Uterine smooth muscle cell (primary cell): ENCODE measurements at places on chromosomes 7 and 10. TPM values are rescaled to one million over a fixed set of nuclear protein-coding genes. Genes with fewer than 3 reads are reported as not detected.

TAS2R4 gene
- 0.55 and 1.1 TPM in 2 replicates for total RNA-seq

SLC26A5 gene
- total RNA-seq: not detected in 2 replicates

GRID2IP gene
- total RNA-seq: not detected in 2 replicates

GPNMB gene
- 145 and 280 TPM in 2 replicates for total RNA-seq

CYTH3 gene
- 19.9 and 25.0 TPM in 2 replicates for total RNA-seq

TSPAN13 gene
- 7.6 and 9.7 TPM in 2 replicates for total RNA-seq

TWNK gene
- 8.0 and 9.0 TPM in 2 replicates for total RNA-seq

MEOX2 gene
- under 0.01 TPM in 2 replicates for total RNA-seq

PGAM2 gene
- 0.33 and 0.37 TPM in 2 replicates for total RNA-seq
